ENCODE measurements at places on chromosomes 3 and 15. TPM values are rescaled to one million over a fixed set of nuclear protein-coding genes. Genes with fewer than 3 reads are reported as not detected.

DNA sequence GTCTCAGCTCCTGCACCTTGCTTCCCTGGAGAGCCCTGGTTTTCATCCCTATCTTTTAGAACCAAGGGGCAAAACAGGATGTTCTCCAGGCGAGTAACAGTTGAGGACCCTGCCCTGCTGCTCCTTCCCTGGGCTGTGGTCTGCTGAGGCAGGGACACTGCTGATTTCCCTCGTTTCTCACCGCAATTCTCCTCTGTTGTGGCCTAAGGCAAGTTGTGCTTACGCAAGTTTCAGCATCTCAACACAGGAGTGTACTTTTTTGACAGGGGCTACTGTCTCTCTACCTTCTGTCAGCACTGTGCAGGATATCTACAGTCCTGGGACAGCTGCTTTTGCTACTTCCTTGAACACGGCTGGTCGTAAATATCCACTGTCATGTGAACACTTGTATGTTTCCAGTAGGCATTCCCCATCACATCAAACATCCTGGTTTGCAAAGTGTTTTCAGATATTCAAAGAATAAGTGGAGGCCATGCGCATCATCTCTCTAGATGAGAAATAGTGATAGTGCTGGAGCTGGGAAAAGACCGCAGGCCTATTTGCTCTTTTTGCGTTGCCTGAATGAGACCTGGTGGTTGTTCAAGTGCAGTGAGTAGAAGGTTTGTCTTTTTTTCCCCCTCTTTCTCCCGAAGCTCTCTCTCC lies 110.1 kb upstream of the PLXNA1 start:
- DNase-seq, result no peak

DNA sequence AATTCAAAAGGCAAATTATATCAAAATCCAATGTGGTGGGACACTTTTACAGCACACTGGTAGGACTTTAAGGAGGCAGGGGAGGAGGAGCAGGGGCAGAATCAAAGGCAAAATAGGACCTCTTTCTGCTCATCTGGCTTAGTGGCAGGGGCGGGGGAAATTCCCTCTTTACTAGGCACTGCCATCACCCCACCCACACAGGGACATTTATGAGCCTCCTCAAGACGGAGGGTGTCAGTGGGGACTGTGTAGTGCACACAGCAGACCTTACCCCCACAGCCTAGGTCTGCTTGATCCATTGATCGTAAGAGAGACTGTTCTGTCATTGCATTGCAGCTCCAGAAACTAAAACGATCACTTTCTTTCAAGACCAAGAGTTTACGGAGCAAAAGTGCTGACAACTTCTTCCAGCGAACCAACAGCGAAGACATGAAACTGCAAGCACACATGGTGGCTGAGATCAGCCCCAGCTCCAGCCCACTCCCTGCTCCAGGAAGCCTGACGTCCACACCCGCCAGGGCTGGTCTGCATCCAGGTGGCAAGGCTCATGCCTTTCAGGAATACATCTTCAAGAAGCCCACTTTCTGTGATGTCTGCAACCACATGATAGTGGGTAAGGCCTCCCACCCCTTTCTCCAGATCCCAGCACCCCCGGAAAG lies 62.9 kb downstream of the STAC start:
- DNase-seq, result no peak

CLEC3B gene
- total RNA-seq, result 138 TPM

GOLGA8J gene
- total RNA-seq, result not detected

HRH1 gene
- total RNA-seq, result 1.6 TPM

GREM1 gene
- not detected for total RNA-seq
